Effector CD4-positive, alpha-beta T cell (primary cell): ENCODE measurements at places on chromosomes 5 and 9.

DNA sequence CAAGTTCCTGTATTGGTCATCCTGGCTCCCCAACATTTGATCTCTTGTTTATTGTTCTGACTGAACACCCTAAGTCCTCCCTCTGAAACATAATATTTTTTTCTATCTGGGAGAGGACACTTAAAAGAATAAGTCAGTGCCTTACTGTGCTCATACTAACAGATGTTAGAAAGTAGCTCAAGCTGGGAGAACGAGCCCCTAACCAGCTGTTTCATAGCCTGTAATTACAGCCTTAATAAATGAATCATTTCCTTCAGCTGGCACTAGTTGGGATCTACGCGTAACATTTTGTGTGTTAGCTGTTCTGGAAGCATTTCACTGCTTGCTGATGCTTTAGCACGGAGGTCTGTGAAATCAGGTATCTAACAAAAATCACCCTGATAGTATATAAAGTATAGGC is 345.9 kb upstream of the RIOK2 start:
- DNase-seq, result no peak

DNA sequence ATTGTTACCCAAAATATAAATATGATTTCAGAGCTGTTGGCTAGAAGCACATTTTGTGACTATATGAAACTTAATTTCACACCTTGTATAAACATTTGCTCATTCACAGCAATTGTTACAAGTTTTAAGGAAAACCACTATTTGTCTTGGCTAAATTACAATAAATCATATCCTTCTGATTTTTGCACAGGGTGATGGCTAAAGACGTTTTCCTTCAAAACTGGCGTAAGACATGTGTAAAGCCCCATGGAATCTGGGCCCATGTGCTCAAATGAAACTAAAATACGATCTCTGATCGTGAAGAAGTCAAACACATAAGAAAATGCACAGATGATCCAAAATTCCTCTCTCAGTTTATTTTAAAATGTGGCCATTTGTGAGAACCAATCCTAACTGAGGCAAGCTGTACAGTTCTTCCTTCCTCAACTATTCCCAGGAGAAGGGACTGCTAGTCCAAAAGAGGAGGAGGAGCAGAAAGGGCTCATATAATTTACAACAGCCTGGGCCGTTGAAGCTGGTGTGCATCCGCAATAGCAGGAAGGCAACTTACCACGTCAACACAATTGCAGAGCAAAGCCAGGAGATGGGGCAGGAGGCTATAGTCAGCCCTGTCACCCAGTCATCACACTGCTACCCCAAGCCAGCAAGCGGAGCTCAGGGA is 98.4 kb downstream of the MED27 start:
- DNase-seq, result no peak

- no peak for DNase-seq
Observed at GRCh38 chr5:548256-548655, 24.0 kb upstream of the SLC9A3 start.

DNA sequence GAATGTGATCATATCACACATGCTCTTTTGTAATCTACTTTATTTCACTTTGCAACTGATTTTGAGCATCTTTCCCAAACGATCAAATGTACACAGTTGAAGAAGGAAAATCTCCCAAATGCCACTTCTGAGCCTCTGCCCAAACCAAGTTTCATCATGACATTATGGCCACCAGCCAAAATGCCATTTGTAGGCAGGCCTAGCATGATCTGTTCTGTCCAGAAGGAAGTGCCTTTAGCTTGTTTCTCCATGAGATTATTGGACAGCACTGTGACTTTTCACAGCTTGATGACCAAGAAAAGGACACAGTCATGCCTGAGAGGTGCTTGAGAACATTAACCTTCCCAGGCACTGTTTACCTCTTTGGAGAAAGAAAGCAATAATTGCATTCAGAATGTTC is 73.2 kb upstream of the PIP5K1B start:
- no peak for DNase-seq

GRCh38 chr5:111782216-111782615 is 25.2 kb upstream of the NREP start:
- DNase-seq, result no peak

GRCh38 chr5:124199893-124200292 is 546.5 kb downstream of the ZNF608 start:
- no peak for DNase-seq

- DNase-seq, result no peak
Observed at GRCh38 chr5:36494841-36495601, 111.4 kb upstream of the SLC1A3 start.

DNA sequence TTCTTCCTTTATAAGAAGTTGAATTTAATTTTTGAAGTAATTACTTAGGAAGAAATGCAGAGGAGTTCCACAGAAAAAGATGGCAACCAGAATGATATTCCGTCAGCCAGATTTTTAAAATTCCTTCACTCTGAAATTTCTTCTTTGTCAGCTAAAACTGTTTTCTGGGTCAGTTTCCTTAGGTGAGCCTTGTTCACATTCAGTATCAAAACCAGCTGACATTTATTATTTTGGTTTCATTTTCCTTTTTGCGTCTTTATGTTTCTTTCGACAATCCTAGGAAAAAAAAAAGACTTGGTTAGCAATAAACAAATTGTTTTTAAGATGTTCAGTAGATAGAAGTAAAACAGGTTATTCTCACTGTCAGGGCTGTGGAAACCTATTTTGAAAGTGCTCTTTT is 4.1 kb upstream of the IARS1 start:
- DNase-seq, result no peak

GRCh38 chr5:145283141-145283810 is 551.9 kb downstream of the PRELID2 start:
- DNase-seq, result no peak

- no peak for DNase-seq
Observed at GRCh38 chr5:148932355-148932935, 106.0 kb downstream of the ADRB2 start.

- no peak for DNase-seq
Observed at GRCh38 chr9:97524424-97524823, 23.0 kb downstream of the TMOD1 start.

- no peak for DNase-seq
Observed at GRCh38 chr5:143791848-143792731, 19.9 kb upstream of the HMHB1 start.

DNA sequence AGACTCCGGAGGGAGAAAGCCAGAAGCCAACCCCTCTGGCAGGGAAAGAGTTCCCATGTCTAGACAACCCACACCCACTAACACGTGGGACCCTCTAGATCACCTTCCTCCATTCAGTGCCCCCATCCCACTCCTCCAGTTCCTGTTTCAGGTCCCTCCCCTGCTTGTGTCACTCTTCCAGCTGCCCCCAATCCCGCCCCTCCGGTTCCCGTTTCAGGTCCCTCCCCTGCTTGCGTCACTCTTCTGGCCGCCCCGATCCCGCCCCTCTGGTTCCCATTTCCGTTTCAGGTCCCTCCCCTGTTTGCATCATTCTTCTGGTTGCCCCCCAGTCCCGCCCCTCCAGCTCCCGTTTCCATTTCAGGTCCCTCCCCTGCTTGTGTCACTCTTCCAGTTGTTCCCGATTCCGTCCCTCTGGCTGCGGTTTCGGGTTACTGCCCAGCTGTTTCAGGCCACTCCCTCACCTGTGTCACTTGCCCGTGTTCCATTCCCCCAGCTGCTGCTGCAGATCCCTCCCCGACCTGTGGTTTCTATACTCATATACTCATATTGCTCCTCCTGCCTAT is 64.8 kb upstream of the RANBP6 start:
- DNase-seq, result peak; percentile 32

DNA sequence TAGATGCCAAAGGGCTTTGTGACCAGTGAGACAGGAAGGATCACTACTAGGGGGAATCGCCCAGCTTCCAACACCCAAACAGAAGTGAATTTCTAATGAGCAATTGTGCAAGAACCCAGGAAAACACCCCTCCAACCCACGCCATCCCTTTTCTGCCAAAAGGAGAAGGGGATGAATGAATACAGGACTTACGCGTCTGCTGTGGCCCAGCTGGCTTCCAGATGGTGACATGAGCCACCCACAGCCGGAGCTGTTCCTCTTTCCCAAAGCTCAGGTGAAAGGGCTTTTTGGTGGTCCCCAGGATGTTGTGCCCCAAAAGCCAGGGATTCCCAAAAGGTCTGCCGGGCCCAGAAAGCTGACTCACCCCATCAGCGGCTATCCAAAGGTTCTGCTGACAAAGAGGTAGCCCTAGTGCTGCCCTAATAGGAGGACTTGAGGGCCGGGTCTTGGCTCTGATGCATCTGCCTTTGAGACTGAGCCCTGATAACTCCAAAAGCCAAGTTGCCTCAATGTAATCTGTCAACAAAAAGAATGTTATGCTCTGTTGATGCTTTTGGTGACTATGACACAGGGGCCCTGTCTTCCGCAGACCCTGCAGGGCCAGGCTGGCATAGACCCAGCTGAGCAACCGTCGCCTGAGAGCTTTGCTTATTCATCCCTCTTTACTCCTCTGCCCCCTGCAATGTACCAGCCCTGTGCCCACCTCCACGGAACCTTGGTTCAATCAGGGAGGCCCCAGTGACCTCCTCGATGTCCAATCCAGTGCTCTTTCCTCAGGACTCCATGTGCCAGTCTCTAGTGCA is 14.5 kb downstream of the GSN start:
- DNase-seq, result no peak

GRCh38 chr5:38845526-38846378 is at the start of gene OSMR:
Gene OSMR (plus strand): TSS chr5:38846012. CDS start chr5:38869045, 23,033 bp downstream.
- no peak for DNase-seq

GRCh38 chr9:131582056-131582455 is 36.7 kb downstream of the PRRT1B start:
- DNase-seq, result no peak

GRCh38 chr5:128237546-128237945 is 154.0 kb downstream of the SLC12A2 start:
- DNase-seq, result no peak

- DNase-seq, result no peak
Observed at GRCh38 chr9:96158909-96159575, 142.9 kb downstream of the HSD17B3 start.

DNA sequence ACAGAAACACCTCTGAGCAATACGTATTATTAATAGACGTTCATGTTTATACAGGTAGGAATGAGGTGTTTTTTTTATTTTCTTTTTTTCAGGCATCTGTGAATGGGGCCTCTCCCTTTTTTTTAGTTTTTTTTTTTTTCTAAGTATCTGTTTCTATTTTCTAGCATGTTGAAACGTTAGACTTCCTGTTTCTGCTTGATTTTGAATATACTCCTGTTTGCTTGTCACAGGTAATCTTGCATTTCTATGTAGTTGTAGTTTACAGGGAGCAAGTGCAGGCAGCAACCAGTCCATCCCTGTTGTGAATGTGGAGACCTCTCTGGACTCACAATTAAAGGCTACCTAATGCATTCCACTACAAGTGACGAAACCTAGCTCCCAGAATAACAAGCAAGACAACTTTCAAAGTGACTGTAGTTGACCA is 22.8 kb upstream of the TNFAIP8 start:
- no peak for DNase-seq

- DNase-seq, result no peak
Observed at GRCh38 chr5:152372875-152373274, 32.2 kb downstream of the NMUR2 start.

- DNase-seq, result no peak
Observed at GRCh38 chr5:109922381-109922995, 232.8 kb downstream of the MAN2A1 start.

DNA sequence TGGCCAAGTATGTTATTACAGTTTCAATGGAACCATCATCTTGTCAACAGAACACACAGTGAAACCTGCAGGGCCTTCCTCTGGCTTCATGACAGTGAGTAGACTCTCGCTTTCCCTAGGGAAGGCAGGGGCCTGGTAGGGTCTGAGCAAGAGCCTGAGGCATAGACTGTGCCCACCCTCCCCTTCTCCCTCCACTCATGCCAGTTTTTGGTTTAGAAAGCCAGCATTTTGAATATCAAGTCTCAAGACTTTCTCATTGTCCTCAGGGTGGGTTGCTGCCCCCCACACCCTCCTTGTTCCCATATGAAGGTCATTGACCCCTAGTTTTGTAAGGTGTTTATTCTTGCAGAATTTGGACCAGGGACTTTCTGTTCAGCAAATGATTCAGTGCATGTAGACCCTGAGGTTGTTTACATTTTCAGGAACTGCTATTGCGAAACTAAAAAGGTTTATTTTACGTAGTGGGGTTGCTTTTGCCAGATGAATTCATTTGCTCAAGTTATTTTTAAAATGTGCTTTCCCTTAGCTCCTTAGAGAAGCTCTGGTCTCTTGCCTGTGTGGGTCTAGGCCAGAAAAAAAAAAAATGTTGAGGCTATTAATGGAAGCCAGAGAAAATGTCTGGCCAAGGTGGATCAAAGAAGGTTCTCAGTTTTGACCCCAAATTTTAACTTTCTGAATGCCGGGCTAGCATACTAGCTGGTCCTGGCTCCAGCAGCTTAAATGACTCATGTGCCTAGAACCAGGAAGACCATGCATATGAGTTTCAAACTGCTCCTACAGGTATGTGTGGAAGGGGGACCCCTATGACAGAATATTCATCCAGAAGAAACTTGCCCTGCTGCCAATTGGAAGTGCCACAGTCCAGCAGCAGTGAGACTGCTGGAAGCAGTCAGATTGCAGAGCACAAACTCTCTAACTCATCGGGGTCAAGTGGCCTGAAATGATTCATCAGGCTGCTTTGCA is 10.1 kb upstream of the MOB3B start:
- no peak for DNase-seq

DNA sequence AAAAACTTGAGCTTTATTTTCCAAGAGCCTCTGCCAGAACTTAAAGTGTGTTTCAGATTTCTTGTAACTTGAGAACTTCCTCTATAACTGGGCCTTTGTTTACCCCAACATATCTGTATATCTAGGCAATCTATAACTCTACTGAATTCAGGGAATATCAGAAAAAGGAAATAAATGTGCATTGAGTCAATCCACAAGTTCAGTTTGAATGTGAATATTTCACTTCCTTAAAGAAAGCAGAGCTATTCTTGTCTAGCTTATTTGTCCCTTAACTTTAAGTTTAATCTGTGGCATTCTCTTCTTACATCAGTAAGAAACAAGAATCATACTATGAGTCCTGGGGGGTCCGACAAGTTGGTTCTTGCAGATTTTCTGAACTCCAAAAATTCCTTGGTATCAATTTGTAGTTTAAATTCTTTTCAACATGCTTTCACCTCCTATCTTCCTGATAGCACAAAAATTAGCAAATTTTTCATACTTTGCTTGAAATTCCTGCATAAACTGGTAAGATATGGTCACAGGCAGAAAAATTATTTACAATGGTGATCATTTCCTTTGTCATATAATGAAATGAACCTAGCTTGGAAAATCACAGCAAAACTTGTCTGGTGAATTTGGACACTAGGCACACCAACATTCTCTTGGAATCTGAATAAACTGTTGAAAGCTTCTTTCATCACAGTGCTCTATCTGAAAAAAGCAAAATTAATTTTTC is 19.8 kb upstream of the ITGA1 start:
- no peak for DNase-seq

GRCh38 chr5:135127439-135128240 is 93.6 kb upstream of the PITX1 start:
- no peak for DNase-seq

GRCh38 chr9:35960039-35960655 is 2.2 kb upstream of the OR2S2 start:
- no peak for DNase-seq

DNA sequence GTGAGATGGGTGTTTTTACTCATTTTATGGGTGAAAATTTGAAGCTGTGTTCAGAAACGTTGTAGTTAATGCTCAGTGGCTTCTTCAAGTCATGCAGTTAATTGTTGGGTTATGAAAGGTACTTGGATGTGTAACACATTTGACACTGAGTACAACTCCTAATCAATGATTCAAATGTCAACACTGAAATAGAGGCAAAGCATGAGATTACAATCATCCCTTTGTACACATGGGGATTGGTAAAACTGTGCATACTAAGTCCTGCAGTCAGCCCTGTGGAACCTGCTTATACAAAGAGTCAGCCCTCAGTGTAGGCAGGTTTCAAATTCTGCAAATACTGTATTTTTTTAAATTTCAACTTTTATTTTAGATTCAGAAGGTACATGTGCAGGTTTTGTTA is 3.3 kb downstream of the ABLIM3 start:
- DNase-seq, result no peak
